ENCODE measurements at places on chromosomes 2 and 18.

DNA sequence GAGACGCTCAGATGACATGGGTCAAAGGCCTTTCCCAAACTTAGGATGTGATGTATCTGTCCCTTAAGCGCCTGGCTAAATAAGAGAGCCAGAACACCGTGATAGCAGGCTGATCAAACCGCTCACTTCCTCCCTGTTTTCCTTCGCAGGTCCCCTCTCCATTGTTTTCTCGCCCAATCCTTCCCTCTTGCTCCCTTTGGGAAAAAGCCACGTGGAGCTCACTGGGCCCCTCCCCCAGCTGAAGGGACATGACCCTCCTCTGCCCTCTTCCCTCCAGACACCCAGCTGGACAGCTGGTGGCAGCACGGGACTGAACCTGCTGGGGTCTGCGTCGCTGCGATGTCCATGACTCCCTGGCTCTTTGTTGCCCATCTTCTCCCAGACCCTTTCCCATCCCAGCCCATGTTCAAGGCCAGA is 201.7 kb downstream of the TNS1 start:
- no peak for DNase-seq

DNA sequence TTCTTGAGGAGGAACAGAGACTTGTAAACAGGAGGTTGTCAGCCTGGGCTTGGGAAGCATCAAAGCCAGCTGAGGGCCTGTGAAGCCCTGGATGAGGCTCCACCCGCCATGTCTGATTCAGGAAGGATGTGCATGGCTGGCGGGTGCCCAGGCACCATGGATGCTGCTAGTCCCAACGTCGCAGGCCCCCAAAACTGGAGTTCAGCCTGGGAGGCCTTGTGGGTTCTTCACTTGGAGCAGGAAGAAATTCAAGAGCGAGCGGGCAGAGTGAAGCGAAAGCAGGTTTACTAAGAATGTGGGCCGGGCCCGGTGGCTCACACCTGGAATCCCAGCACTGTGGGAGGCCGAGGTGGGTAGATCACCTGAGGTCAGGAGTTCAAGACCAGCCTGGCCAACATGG is 12.1 kb upstream of the PXDN start:
- no peak for DNase-seq

GRCh38 chr2:157627594-157628476 is 829 bp downstream of the ACVR1C start:
- DNase-seq = no peak

- DNase-seq = no peak
Observed at GRCh38 chr2:19775315-19775714, 126.5 kb downstream of the TTC32 start.

- no peak for DNase-seq
Observed at GRCh38 chr2:138244501-138244925, 257.1 kb upstream of the SPOPL start.

DNA sequence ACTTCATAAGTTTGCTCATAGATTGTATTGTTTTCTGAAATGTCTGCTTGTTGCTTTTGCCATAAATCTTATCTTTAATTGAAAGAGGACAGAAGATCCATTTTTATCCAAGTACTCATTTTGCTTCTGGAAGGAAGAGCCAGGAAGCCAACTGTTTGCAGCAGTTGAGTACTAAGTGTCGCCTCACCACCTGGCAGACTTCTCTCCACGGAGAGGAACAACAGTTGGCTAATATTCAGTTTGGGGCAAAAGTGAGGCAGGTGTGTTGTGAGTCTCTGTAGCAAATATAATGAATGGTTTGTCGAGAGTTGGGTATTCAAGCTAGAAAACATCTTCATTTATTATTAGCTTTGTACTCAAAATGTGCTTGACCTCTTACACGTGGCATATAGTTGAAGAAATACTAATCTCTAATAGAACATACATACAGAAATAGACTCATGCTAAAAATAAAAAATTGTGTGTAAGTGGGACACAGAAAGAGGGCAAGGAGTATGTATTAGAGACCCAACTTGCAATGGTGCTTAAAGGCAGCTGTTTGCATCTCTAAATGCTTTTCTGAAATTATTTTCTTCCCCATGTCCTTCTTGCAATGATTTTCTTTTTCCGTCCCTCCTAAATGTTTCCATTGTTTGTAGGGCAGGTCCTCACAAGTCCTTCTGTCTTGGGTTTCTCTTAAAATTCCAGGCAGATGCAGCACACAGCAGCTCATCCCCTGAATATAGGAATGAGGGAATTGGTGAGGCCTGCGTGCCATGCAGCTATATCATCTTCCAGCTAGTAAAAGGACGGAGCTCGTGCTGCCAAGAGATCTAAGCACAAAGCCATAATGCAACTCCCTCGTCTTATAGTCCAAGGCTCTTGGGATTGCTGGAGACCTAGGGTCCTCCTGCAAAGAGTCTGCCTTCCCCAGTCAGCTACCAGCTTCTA is 44.8 kb upstream of the MAP3K20 start:
- DNase-seq = no peak

GRCh38 chr2:119350311-119350998 is 16.2 kb downstream of the C2orf76 start:
- DNase-seq = no peak
